ENCODE measurements at places on chromosomes 2 and 18.

GRCh38 chr2:175872005-175872348 is 130.1 kb downstream of the LNPK start:
- DNase-seq, result no peak

- DNase-seq, result no peak
Observed at GRCh38 chr2:23114299-23114698, 270.7 kb upstream of the KLHL29 start.

DNA sequence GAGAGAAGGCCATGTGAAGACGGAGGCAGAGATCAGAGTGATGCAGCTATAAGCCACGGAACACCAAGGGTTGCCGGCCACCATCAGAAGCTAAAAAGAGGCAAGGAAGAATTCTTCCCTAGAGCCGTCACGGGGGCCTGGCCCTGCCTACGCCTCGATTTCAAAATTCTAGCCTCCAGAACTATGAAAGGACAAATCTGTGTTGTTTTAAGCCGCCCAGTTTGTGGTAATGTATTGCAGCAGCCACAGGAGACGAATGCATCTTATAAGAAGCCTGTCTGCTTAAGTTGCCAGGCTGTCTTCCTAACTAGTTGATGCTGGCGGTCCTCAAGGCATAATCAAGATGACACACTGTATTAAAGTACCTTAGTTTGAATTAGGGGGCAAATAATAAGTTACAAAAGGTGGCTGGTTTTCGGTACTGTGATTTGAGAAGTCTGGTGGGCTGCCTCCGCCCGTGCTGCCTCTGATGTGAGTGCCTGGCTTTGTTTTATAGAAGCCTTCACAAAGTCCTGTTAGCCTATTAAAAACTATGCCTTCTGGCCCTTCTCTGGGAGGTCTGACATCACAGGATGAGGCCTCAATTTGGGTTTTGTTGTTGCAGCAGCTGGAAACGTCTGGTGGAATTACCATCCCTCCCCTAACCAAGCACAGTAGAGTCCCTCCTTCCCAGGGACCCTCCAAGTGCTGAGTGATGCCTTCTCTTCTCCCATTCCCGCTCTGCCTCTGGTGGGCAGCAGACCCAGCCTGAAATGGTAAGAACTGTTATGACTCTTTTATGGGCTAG is 53.6 kb downstream of the SRD5A2 start:
- DNase-seq, result no peak

DNA sequence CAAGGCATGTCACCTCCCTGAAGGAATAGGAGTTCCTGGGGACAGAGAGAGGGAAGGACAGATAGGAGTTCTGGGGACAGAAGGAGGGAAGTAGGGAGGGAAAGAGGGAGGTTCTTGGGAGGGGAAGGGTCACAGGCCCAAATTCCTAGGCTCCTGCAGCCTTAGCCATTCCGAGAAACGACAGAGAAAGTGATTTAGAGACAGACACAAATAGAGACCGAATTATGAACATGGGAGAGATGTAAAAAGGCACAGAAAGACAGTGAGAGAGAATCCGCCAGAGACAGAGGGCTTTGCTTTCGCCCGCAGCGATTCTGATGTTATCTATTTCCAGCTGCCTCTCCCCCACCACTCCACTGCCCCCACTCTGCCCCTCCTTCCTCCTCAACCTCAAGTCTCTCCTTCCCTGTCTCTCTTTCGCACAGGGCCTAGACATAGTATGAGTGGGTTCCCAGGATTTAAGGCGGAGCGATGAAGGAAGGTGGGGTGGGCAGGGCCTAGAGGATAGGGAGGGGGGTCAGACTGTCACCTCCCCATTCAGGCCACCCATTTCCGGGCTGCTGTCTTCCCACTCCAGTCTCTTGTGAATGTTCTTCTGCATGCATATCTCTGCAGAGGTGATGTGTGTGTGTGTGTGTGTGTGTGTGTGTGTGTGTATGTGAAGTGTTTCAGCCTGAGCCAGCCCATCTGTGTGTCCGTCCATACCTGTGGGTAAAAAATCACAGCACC is 3.3 kb upstream of the WNT6 start:
- no peak for DNase-seq

DNA sequence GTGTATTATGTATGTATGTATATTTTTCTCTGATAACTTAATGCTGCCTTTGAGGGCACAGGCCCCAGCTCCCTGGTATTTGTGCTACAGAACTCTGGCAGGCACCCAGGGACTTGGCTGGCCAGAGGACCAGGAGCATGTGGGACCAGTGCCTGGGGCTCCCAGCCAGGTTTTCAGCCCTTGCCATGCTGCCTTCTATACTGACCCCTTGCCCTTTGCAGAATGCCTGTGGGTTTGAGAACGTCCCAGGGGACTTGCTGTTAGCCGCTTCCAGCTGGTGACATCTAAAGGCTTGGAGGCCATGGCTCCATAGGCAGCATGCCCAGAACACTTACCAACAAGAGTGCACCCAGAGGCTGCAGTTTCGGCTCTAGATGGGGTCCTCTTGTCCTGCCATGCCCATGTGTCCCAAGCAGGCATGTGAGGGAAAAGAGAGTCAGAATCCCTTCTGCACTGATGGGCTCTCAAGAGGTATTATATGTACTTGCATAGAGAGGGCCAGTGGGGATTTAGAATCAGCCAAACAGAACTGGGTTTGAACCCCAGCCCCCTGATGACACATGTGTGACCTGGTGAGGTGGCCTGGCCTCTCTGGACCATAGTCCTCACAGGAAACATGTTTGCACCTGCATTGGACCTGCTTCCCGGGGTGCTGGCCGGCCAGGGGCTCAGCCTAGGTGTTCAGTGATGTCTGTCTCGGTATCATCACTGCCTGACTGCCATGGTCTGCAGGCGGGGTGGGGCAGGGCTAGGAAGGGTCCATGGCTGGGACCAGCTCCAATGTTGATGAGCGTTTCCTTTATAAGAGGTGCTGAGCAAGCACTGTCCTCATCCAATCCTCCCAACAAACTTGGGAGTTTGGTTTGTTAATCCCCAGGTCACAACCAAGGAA is 119.2 kb upstream of the FHL2 start:
- no peak for DNase-seq

DNA sequence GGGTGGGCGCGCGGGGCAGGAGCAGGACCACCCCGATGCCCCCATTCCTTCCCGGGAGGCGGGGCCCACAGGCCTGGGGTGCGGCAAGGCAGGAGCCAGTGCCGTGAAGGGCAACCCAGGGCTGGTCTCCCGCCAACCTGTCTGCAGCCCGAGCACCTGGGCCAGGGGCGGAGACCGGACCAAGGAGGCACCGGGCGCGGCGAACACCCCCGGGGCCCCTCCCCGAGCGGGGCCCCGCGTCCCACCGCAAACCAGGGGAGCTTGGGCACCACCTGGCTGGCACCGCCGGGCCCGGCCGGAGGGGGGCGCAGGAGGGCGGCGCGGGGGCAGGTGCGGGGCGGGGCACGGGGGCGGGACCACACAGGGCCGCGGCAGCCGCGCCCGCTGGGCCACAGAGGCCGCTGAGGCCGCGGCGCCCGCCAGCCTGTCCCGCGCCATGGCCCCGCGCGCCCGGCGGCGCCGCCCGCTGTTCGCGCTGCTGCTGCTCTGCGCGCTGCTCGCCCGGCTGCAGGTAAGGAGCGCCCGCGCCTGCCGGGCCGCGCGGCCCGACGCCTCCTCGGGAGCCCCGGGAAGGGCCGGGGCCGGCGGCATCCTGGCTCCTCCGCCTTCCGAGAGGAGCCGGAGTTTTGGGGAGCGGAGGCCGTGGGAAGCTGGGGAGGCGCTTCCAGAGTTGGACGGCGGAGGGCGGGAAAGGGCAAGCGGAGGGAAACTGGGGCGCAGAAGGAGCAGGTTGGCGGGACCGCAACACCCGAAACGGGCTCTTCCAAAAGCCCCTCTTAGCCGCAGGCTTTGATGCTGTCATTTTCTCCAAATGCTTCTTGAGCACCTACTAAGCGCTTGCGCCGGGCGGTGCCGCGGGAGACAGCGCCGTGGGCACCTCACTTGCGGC is at the start of gene TNFRSF11A:
TSS of gene TNFRSF11A (plus strand) at position 394 of the 889 bp plus-strand sequence. CDS start at position 437, 43 bp downstream.
- no peak for DNase-seq

DNA sequence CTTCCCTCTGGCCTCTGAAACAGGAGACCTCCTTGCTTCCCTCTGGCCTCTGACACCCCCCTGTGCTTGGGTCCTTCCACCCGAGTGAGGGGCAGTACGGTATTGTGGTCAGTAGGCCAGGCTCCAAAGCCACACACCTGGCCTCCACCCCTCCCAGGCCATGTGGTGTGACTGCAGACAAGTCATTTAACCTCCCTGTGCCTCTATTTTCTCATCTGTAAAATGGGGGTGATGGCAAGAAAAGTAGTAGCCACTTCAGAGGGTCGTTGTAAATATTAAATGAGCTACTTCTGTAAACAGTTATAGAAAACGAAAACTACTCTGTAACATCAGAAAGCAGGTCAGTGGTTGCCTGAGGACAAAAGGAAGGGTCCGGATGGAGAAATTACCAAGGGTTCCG is 74.2 kb downstream of the SMAD7 start:
- DNase-seq, result no peak

DNA sequence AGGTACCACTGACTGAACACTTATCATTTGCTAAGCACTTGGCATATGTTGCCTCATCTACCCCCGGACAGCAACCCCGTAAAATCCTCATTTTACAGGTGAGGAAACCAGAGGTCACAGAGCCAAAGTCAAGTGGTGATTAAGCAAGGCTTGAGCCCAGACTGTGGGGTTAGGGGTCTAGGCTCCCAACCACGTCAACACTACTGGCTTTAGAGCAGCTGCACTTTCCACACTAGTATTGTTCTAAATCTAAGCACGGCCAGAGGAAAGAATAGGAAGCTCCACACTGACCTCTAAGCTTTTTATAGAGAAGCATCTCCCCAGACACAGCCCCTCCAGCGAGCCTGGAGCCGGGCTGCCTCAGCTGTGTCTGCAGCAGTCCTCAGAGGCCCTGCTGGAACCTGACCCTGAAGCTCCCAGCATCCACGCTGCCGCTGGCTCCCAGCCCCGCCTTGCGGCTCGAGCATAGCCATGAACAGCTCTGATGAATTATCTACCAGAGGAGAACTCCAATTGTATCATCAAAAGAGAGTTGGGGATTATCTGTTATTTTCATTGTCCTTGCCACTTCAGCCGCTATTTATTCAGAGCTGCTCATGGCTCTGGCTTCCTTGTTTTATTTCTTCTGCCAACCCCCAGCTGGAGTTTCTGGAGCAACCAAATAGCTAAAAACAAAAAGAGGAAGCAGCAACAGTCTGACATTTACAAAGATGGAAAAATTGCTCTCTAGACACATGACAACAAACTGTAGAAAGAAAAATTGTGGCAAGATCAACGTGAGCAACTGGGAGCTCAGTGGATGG is 62.2 kb upstream of the RTN4 start:
- peak; percentile 48 for DNase-seq

- no peak for DNase-seq
Observed at GRCh38 chr2:149271575-149271974, 58.8 kb upstream of the LYPD6 start.

DNA sequence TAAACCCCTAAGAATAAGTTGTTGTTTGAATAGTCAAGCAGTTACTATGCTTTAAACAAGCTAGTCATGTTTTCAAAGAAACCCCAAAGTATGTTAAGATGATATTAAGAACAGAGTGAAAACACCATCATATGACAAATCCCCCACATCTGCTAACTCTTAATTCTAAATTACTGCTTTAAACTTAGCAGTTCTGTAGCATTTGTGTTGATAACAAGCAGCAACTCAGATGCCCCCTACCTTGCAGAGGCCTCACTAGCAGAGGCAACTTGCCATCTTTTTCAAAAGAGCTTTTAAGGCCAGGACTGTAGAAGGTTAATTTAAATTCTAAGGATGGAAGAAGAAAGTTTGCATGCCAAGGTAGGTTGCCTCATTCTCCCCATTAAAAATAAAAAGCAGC is 376.2 kb downstream of the SETBP1 start:
- DNase-seq, result no peak

DNA sequence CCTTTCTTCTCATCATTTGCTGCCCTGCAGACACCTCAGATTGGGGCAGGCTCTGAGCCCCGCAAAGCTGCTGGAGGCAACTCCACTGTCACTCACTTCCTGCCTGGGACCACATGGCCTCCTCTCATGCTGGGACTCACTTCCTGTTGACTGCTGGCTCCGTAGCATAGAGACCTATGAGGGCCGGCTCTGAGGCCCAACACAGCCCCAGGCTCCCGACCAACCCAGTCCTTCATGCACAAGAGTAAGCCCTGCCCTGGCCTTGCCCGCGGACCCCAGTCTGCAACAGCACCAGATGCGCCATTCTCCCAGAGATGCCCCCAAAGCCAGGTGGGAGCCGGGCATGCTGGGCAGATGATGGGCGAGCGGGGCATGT is 55.7 kb downstream of the DNMT3A start:
- no peak for DNase-seq

- no peak for DNase-seq
Observed at GRCh38 chr18:75790796-75791195, 363.3 kb upstream of the SMIM21 start.

GRCh38 chr2:230012267-230012884 is 56.3 kb downstream of the SLC16A14 start:
- DNase-seq, result no peak

GRCh38 chr18:74791501-74792194 is 194.0 kb downstream of the ZNF407 start:
- no peak for DNase-seq

- no peak for DNase-seq
Observed at GRCh38 chr2:216770717-216771116, 75.4 kb upstream of the IGFBP5 start.

DNA sequence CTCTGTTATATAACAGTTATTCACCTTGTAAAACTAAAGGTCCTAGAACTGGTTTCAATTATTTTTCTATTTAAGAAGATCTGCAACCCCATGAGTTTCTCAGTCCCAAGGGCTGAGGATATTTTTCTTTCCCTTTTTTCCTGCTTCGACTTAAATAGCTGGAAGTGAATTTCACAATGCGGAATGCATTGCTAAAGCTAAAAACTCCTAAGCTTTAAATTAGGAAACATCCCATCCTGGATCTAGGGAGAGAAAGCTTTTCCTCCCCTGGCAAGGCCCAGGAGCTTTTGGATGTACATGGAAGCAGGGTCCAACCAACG is 1.4 kb downstream of the RFX8 start:
- DNase-seq, result no peak

DNA sequence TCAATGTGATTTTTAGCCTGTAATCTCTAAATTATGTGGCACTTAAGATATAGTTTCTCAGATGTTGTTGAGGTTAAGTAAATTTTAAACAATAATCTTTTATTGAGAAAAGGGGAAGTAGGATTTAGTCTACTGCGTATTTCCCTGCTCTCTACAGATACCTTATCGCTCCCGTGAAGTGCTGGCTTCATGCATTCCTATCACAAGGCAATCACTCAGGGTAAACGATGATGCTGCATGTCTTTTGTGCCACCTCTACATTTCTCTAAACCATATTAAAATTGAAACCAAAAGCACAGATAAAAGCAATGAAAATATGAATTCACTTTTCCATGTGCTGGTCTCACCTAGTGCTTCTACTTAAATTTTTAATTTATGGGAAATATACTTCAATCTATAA is 14.4 kb upstream of the RPE start:
- no peak for DNase-seq
